Spinal cord (tissue), 10 donors: ENCODE measurements at places on chromosomes 12 and 14. TPM values are rescaled to one million over a fixed set of nuclear protein-coding genes. Genes with fewer than 3 reads are reported as not detected.
A peak's percentile ranks its signal among the peaks of the same experiment; 100 is the strongest.

DNA sequence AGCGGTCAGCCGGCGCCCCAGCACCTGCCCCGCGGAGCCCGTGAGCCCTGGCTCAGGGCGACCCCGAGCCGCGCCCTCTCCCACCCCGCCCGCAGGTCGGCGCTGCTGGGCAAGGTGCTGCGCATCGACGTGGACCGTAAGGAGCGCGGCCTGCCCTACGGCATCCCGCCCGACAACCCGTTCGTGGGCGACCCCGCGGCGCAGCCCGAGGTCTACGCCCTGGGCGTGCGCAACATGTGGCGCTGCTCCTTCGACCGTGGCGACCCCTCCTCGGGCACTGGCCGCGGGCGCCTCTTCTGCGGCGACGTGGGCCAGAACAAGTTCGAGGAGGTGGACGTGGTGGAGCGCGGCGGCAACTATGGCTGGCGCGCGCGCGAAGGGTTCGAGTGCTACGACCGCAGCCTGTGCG lies 14.4 kb downstream of the HHIPL1 start:
- no peak overlapping the region for H3K27ac ChIP-seq
- no peak overlapping the region for H3K4me3 ChIP-seq
- peaks cover 16% of the 10 kb centered on the region for H3K4me1 ChIP-seq

GRCh38 chr12:105733579-105733978 lies 403.1 kb downstream of the C12orf75 start:
- DNase-seq: no peak
- H3K36me3 ChIP-seq: no peaks in the 10 kb centered on the region
- H3K27me3 ChIP-seq: no peaks in the 10 kb centered on the region
- no peak overlapping the region for H3K27ac ChIP-seq

DNA sequence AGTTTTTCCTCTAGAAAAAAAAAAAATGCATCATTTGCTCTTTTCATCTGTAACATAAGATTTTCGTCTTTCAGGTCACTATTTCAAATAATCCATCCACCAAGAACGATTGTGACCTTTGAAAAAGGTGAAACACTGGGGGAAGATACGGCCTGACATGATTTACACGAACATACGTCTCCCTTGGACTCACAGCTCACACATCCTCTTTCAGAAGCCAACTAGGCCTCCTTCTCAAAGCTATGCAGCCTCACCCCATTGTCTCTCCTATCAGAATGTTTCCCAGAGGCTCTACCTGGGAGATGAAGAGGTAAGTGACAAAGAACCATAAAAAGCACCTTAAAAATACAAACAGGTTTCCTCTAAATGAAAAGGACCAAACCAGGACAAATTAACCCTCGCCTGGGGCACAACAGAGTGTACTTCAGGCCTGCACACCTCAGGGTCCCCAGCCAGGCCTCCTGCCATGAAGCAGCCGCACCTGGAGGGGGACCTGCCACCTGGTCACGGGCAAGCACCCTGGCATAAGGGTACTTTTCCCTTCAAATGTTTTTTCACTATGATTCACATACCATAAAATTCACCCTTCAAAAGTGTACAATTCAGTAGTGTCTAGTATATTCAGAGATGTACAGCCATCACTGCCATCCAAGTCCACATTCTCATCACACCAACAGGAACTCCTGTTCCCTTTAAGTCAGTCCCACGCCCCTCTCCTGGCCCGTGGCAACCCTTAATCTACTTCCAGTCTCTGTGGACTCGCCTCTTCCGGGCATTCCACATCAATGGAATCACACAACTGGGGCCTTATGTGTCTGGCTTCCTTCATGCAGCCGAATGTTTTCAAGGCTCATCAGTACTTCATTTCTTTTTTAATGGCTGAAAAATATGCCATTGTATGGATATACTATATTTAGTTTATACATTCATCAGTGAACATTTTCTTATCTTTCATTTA lies 5.4 kb downstream of the SLC15A4 start:
- no peak overlapping the region for H3K27ac ChIP-seq
- H3K4me3 ChIP-seq: no peak overlapping the region
- H3K4me1 ChIP-seq: peaks cover 28% of the 10 kb centered on the region
- peaks cover 7% of the 10 kb centered on the region for H3K36me3 ChIP-seq
- no peak for DNase-seq

GRCh38 chr14:74472601-74473000 lies 20.5 kb downstream of the NPC2 start:
- H3K27ac ChIP-seq: no peak overlapping the region
- DNase-seq: no peak
- peaks cover 13% of the 10 kb centered on the region for H3K4me1 ChIP-seq
- no peaks in the 10 kb centered on the region for H3K27me3 ChIP-seq
- H3K36me3 ChIP-seq: no peaks in the 10 kb centered on the region

- peak; percentile 27 for DNase-seq
- no peak overlapping the region for H3K27ac ChIP-seq
- peaks cover 3% of the 10 kb centered on the region for H3K36me3 ChIP-seq
- H3K4me3 ChIP-seq: no peak overlapping the region
- no peaks in the 10 kb centered on the region for H3K27me3 ChIP-seq
These were observed 11.2 kb downstream of the SPRING1 start for GRCh38 chr12:116726694-116727093.

GRCh38 chr12:121799842-121800693 lies 3.7 kb upstream of the SETD1B start:
- peaks cover 36% of the 10 kb centered on the region for H3K36me3 ChIP-seq
- peak overlapping the region; percentile 39 for H3K4me3 ChIP-seq
- DNase-seq: peak; percentile 67
- H3K27me3 ChIP-seq: no peaks in the 10 kb centered on the region
- H3K4me1 ChIP-seq: peaks cover 60% of the 10 kb centered on the region

DNA sequence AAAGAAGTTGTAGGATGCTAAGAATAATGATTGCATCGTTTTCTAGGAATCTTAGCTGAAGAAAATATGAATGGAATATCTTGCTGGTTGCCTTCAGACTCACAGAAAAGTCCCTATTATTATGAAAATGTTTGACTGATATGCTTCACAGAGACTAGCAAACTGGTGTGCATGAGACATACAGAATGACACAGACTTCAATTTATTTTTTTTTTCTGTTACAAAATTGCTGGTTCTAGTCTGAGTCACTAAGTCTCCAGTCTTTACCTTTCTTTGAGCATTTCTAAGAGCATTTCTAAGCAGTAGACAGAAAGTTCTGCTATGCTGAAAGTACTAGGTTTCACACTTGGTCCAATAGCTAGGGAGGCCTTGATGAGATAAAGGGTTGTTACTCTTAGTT lies 377.6 kb upstream of the ATP2B1 start:
- DNase-seq: no peak
- H3K4me1 ChIP-seq: no peaks in the 10 kb centered on the region
- H3K36me3 ChIP-seq: no peaks in the 10 kb centered on the region

- no peak overlapping the region for H3K4me3 ChIP-seq
- peaks cover 5% of the 10 kb centered on the region for H3K36me3 ChIP-seq
- no peaks in the 10 kb centered on the region for H3K27me3 ChIP-seq
- no peak for DNase-seq
- no peak overlapping the region for H3K27ac ChIP-seq
These were observed 59.2 kb downstream of the CCNK start for GRCh38 chr14:99540196-99541032.

DNA sequence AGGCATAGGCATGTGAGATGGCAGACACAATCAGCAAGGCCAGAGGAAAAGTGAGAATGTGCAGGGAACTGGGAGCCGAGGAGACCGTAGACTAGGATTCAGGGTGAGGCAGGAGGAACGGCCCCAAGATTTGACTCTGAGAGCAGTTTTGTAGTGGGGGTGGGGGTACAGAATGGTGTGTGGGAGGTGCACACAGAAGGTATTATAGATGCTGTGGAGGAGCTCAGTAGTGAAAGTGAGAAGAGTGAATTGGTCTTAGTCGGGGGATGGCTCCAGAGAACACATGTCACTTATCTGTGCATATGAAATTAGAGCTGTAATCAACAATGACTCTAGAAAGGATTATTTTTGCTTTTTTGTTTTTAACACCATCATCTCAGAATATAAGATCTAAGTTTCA lies 11.9 kb downstream of the ZNF664 start:
- H3K4me3 ChIP-seq: no peak overlapping the region
- no peak overlapping the region for H3K27ac ChIP-seq
- no peak for DNase-seq

- H3K36me3 ChIP-seq: peaks cover 4% of the 10 kb centered on the region
- no peak overlapping the region for H3K27ac ChIP-seq
These were observed 387.8 kb downstream of the SOX5 start for GRCh38 chr12:23561364-23562345.

GRCh38 chr14:85556267-85556666 lies 26.3 kb downstream of the FLRT2 start:
- no peak overlapping the region for H3K4me3 ChIP-seq
- no peak for DNase-seq
- no peaks in the 10 kb centered on the region for H3K27me3 ChIP-seq
- H3K27ac ChIP-seq: no peak overlapping the region
- no peaks in the 10 kb centered on the region for H3K36me3 ChIP-seq

Gene KRT76
- total RNA-seq: not detected

Gene CD163L1
- 5.4 TPM for total RNA-seq

Gene USP44
- total RNA-seq: 1.3 TPM

Gene TBK1
- total RNA-seq: 51.6 TPM
